Dermis microvascular lymphatic vessel endothelial cell (primary cell): ENCODE measurements at places on chromosomes 2 and 18. TPM values are rescaled to one million over a fixed set of nuclear protein-coding genes. Genes with fewer than 3 reads are reported as not detected.

PIAS2 gene
- total RNA-seq, result 8.6 and 11.4 TPM in 2 replicates

C2orf66 gene
- under 0.01 and 0.13 TPM in 2 replicates for total RNA-seq

TMEM87B gene
- 26.8 and 28.7 TPM in 2 replicates for total RNA-seq

FHL2 gene
- 21.3 and 33.0 TPM in 2 replicates for total RNA-seq

COPS9 gene
- total RNA-seq, result 117 and 160 TPM in 2 replicates

IL1B gene
- total RNA-seq, result not detected in 2 replicates

REG1A gene
- total RNA-seq, result not detected in 2 replicates

SDC1 gene
- 2.6 and 16.3 TPM in 2 replicates for total RNA-seq

STPG4 gene
- under 0.01 TPM in 1 of 2 replicates, not detected in the other for total RNA-seq

OTOF gene
- total RNA-seq, result 20.7 and 20.8 TPM in 2 replicates

SPP2 gene
- total RNA-seq, result not detected in 2 replicates

DPP4 gene
- total RNA-seq, result 67.4 and 73.6 TPM in 2 replicates

KLHL29 gene
- total RNA-seq, result 2.2 and 5.1 TPM in 2 replicates

PSTPIP2 gene
- 0.63 and 0.64 TPM in 2 replicates for total RNA-seq

SP100 gene
- total RNA-seq, result 56.6 and 58.4 TPM in 2 replicates

ANKRD30B gene
- not detected in 2 replicates for total RNA-seq

SLC11A1 gene
- under 0.01 and 0.13 TPM in 2 replicates for total RNA-seq

NTSR2 gene
- not detected in 2 replicates for total RNA-seq

BOK gene
- total RNA-seq, result 32.0 and 71.7 TPM in 2 replicates

RGPD3 gene
- total RNA-seq, result 0.13 and 0.25 TPM in 2 replicates

LBX2 gene
- total RNA-seq, result 0.39 and 0.51 TPM in 2 replicates
